ENCODE measurements at places on chromosomes 13 and 19.

- DNase-seq: no peak
Measured at GRCh38 chr19:7870571-7871436, 3.4 kb downstream of the PRR36 start.

DNA sequence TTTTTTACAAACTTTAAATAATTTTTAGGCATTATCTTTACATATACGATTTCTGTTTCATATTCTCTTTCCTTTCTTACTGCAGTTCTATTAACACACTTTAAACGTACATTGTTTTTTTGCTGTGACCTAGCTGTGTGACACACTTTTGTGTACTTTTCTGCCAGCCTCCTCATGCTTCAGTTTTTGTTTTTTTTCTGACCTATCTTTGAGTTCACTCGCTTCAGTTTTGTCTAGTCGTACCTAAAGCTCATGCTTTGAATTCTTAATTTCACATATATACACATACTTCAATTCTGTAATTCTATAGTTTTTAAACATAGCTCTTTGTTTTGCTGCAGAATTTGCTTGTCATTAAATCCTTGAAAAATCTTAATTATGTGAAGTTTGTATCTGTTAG is 150.4 kb downstream of the PDS5B start:
- no peak for DNase-seq

GRCh38 chr13:51595416-51595815 is 11.2 kb downstream of the WDFY2 start:
- no peak for DNase-seq

DNA sequence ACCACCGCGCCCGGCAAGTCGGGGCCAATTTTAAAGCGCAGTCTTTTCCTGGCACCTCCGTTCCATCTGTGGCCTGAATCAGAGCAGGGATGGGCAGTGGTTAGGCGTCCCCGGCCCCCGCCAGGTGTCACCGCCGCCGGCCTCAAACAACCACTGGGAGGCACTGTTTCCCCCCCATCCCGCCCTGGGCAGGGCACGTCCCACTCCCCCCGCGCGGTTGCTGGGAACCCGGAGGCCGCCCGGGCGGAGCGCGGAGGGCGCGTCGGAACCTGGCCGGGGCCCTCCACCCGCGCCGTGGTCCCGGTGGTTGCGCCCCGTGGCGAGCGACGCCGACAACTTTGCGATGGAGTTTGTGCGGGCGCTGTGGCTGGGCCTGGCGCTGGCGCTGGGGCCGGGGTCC is at the start of gene GRIN3B:
GRIN3B (plus strand) TSS at position 325 of the 400 bp plus-strand sequence; CDS start at position 344, 19 bp downstream.
- peak; percentile 51 for DNase-seq

- DNase-seq: peak; percentile 84
Measured at GRCh38 chr13:49495783-49496762, at the start of gene PHF11. Gene PHF11, plus strand, starts transcription at chr13:49495953. Its CDS starts 49 bp downstream, at chr13:49496002.

GRCh38 chr19:28929006-28929405 is 283.9 kb downstream of the UQCRFS1 start:
- no peak for DNase-seq

- no peak for DNase-seq
Measured at GRCh38 chr13:31951215-31951678, 80.3 kb upstream of the FRY start.

- no peak for DNase-seq
Measured at GRCh38 chr13:96993634-96994016, 651 bp downstream of the OXGR1 start.

GRCh38 chr19:35352448-35353304 is 5.0 kb downstream of the FFAR1 start:
- peak; percentile 49 for DNase-seq

- no peak for DNase-seq
Measured at GRCh38 chr13:30375265-30375835, 46.9 kb upstream of the UBE2L5 start.

- no peak for DNase-seq
Measured at GRCh38 chr19:48218997-48219396, 36.7 kb downstream of the CARD8 start.

GRCh38 chr19:13561461-13561860 is 55.2 kb upstream of the CACNA1A start:
- no peak for DNase-seq

- no peak for DNase-seq
Measured at GRCh38 chr13:21703846-21704245, 33.0 kb downstream of the FGF9 start.

DNA sequence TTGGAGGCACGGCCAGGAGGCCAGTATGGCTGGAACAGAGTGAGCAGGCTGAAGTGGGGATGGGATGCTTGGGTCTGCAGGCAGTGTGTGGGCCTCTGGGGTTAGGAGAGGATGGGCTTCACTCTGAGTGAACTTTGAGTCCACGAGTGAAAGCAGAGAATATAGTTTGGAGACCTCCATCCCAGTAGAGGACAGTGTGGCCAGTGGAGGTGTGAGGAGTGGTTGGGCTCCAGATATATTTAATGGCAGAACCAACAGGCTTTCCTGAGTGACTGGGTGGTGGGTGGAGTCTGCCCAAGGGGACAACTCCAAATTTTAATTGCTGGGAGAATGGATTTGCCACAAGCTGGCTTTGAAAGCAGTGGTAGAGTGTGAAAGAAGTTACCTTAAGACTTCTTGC is 27.3 kb downstream of the GATAD2A start:
- no peak for DNase-seq

GRCh38 chr19:5915782-5916165 is 1.7 kb downstream of the CAPS start:
- no peak for DNase-seq

GRCh38 chr19:28051047-28051446 is 1161.9 kb downstream of the UQCRFS1 start:
- no peak for DNase-seq

GRCh38 chr13:101565317-101565716 is 112.8 kb downstream of the ITGBL1 start:
- DNase-seq: no peak

DNA sequence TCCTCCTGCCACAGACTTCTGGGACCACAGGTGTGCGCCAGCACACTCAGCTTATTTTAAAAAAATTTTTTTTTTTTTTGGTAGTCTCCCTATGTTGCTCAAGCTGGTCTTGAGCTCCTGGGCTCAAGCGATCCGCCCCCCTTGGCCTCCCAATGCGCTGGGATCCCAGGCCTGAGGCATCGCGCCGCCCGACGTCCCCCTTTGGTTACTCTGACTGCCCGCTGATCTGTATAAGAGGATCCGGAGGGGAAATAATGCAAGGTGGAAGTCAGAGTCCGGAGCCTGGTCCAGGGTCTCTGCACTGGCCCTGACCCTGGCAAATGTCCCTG is 486 bp upstream of the ZNF805 start:
- no peak for DNase-seq

- no peak for DNase-seq
Measured at GRCh38 chr19:35204799-35205732, 23.5 kb downstream of the FAM187B start.

GRCh38 chr19:17806945-17807344 is 12.0 kb downstream of the B3GNT3 start:
- no peak for DNase-seq

GRCh38 chr19:7267792-7268704 is 26.2 kb downstream of the INSR start:
- no peak for DNase-seq

DNA sequence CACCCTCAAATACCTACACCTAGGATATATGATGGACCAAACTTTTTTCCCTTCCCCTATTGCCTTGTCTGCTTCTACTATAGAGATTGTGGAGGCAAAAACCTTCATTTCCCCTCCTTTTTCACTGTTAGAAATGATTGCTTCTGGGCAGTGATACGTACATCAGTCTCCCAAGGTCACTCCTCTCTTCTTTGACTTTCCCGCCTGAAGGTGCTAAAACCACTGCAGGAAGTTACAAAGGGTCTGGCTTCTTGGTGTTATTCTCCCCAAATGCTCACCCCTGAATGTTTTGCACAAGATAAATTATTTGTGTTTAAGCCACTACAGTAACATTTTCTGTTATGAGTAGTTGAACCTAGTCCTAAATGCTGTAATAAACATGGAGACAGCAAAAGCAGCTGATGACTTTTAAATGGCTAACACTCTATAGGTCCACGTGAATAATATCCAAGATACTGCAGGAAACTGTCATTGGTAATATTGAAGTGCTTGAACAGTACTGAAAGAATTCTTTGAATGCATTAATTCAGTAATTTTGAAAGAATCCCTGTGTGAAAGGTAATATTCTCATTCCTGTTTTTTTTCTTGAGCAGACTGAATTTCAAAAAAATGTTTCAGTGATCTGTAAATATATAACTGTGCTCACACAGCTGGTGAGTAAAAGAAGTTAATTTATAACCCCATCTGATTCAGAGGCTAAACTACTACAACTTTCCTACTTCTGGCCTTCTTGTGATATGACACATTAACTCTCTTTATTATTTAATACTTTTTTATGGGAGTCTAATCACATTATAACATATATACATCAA is 865.1 kb downstream of the EFNB2 start:
- no peak for DNase-seq

- DNase-seq: no peak
Measured at GRCh38 chr19:4035582-4035981, 28.0 kb downstream of the PIAS4 start.

- no peak for DNase-seq
Measured at GRCh38 chr19:56594446-56594782, 688 bp upstream of the ZNF71 start.

GRCh38 chr19:29664753-29665214 is 477 bp upstream of the PLEKHF1 start:
- no peak for DNase-seq

GRCh38 chr13:101053301-101054093 is 362.8 kb downstream of the NALCN start:
- no peak for DNase-seq

GRCh38 chr13:43783820-43784219 is 3.0 kb downstream of the ENOX1 start:
- no peak for DNase-seq

- no peak for DNase-seq
Measured at GRCh38 chr13:69617587-69617986, 490.0 kb upstream of the ATXN8OS start.

DNA sequence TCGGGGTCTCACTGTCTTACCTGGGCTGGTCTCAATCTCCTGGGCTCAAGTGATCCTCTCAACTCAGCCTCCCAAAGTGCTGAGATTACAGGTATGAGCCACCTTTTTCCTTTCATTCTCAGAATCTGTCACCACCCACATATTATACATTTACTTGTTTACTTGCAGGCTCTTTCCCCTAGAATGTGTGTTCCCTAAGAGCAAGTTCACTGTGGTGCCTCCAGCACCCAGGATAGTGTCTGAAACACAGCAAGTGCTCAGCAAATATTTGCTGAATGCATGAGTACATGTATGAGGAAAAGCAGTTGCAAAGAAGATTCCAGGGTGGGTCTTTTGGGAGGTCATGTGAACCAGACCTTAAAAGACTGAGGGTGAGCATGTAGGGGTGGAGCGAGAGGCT is 96.8 kb downstream of the RGCC start:
- no peak for DNase-seq

DNA sequence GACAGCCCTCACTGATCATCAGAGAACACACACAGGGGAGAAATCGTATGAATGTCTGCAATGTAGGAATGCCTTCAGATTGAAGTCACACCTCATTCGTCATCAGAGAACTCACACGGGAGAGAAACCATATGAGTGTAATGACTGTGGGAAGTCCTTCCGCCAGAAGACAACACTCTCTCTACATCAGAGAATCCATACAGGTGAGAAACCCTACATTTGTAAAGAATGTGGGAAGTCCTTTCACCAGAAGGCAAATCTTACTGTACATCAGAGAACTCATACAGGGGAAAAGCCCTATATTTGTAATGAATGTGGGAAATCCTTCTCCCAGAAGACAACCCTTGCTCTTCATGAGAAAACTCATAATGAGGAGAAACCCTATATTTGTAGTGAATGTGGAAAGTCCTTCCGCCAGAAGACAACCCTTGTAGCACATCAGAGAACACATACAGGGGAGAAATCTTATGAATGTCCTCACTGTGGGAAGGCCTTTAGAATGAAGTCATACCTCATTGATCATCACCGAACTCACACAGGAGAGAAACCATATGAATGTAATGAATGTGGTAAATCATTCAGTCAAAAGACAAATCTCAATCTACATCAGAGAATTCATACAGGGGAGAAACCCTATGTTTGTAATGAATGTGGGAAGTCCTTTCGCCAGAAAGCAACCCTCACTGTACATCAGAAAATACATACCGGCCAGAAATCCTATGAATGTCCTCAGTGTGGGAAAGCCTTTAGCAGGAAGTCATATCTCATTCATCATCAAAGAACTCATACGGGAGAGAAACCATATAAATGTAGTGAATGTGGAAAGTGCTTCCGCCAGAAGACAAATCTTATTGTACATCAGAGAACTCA is 32.5 kb downstream of the ZNF567 start:
- no peak for DNase-seq
